ENCODE measurements at places on chromosomes 2 and 18.

DNA sequence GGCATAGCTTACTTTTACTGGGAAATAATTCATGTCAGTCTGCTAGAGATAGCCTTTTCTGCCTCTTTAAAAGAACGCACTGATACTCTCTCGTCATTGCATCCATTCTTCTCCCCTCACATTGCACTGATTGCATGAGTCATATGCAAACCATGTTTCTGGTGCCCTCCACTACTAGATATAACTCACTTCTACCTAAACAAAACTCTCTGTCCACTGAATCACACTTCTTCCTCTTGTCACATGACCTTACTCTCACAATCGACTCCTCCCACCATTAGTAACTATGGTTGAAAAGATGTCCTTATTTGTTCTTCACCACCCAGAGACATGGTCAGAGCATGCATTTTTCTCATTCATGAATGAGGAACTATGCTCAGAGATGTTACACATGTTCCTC, 158.0 kb downstream of the CSRNP3 start:
- no peak for DNase-seq

DNA sequence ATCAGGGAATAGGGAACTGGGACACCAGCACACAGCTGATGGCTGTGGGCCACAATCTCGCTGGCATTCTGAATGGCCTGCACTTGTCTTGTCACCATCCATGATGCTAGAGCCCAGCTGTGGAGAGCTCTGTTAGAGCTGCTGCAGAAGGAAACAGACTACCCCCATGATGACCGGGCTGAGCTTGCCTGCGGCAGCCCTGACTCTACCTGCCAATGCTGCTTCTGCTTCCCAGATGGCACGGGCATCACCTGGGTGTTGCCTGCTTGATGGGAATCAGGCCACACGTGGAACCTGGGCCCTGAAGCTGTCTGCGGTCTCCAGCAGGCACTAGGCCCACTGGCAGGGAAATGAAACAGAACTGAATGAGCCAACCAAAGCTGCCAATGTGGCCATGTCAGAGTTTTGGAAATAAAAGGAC, 11.2 kb upstream of the DAW1 start:
- no peak for DNase-seq

DNA sequence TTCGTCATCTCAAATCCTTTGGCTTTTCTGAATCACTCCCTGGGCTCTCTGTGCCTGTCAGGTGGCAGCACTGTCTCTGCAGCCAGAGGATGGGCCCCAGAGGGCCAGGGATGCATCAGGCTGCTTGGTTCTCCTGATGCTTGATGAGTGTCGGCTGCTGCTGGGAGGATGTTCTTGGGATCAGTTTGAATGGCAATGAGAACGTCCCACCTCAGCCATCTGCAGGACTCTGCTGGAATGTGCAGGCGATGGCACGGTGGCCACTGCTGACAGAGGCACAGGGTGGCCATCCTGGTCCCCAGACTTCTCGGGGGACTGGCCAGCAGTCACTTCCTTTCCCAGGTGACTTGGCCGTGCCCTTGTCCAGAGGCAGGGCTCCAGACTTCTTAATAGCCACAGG, 146.0 kb downstream of the FAM210A start:
- DNase-seq: no peak

- no peak for DNase-seq
These were observed 9.9 kb downstream of the SNRPG start for GRCh38 chr2:70283500-70284191.

DNA sequence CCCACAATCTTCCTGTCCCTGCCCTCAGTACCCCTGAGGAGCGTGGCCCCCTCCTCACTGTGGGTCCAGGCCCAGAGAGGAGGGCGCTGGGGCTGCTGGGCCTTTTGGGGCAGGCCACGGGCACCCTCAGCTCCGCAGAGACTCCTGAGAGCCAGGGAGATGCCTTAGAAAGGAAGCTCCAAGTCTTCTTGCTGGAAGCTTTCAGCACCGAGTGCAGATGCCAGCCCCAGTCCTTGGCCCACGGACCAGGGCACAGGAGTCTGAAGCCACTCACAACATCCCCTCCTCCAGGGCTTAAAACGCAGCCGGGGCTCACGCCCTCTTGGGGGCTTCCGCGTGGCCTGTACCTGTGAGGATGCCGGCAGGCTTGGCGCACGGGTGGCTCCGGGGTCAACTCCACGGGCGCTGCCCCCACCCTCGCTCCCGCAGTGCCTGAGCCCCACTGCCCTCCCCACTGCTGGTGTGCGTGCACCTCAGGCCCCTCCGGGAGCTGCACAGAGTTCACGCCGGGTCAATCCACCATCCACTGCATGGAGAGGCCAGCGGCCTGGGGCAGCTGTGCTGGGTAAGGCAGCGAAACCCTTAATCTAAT, 72.1 kb upstream of the CTDP1 start:
- no peak for DNase-seq

DNA sequence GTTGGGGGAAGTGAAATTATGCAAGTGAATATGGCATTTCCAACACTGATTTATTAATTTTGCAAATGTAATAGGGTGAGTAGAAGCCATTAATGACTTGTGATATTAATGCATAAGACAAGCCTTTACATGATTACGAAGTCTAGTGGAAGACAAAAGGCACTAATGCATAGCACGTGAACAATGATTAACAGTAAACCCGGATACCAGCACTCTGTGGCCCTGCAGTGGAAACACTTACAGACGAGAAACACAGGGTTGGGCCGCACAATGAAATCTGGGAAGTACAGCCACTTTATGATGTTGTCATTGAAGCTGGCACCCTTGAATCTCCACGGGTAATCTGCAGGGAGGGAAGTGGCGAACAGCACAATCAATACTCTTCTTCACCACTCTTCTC, 233.4 kb downstream of the NAPG start:
- DNase-seq: no peak

- no peak for DNase-seq
These were observed 61.2 kb upstream of the GPC1 start for GRCh38 chr2:240374085-240374907.

GRCh38 chr2:154686162-154686561, 12.3 kb upstream of the KCNJ3 start:
- DNase-seq: no peak

DNA sequence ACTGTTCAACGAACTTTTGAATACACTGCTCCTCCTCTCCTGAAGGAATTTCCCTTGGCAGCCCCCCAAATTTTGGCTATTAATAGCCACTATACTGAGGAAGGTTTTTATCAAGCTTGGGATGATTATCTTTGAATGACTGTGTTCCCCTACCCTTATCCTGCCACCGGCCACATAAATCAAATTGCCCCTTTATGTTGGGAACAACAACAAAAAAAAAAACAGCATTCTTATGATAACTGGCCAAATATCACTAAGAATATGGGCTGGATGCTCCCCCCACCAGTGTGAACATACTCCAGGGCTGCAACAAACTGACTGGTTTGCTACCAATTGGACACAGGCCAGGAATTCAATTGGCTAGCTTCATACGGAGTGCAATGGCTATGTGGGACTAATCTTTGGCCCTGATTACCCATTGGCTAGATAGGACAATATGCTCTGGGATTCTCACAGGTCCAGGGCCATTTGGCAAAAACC, 20.6 kb downstream of the DUSP11 start:
- DNase-seq: no peak

DNA sequence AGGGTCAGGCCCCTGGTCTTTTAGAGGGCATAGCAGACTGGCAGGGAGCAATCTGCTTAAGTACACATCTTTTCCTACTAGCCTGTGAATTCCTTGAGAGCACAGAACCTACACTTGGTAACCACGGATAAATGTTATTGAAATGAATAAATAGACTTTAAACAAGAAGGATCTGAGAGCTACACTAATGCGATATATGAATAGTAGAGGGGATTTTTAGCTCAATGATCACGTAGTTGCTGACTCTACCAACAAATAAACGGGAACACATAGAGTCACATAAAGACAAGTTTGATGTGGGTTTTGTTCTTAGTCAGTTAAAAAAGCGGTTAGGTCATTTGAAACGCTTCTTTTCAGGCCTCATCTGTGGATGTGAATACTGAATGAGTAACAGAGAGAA, 290.3 kb upstream of the CCDC68 start:
- DNase-seq: no peak

DNA sequence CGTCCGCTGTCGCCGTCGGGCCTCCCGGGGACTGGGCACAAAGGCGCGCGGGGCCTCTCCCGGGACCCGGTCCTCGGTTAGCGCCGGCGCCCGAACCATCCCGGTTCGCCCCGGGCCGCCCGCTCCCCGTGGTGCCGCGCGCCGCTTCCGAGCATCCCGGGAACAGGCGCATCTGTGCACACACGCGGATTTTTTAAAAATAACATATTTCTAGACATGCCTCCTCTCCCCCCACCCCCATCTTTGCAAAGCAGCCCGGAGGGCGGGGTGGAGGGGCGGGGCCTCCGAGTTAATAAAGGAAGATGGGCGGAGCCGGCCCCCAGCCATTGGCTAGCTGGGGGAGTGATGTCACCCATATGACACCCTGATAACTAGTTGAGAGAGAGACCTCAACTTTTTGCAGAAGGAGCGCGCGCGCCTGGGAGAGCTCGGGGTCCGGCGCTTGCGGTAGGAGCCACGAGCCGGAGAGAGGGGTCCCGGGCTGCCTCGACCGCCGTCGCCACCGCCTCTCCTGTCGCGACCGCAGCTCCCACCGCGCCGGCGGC, at the start of gene SOX11:
TSS of gene SOX11 (plus strand) at position 400 of the 545 bp plus-strand sequence. CDS start 338 bp downstream, outside the sequence.
- no peak for DNase-seq
